Skeletal muscle cell (primary cell): ENCODE measurements at places on chromosomes 13 and 19.

DNA sequence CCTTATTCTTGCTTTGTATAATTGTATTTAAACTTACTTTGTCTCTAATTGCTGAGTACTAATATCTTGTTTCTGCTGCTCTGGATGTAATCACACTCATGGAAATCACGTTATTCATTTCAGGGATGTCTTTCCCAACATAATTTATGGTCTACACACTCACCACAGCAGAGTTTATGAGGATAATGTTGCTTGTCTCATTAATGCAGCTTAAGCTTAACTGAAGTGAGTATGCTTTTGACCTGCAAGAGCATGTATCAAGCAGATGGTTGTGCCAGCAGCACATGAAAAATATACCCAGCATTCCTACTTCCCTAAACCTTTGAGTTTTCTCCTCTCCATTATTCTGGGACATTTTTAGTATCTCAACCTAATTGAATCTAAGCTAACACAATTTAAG lies 1080.9 kb downstream of the SLITRK5 start:
- DNase-seq, result no peak

- no peak for DNase-seq
Observed at GRCh38 chr13:23777575-23777870, 111.7 kb downstream of the MIPEP start.

DNA sequence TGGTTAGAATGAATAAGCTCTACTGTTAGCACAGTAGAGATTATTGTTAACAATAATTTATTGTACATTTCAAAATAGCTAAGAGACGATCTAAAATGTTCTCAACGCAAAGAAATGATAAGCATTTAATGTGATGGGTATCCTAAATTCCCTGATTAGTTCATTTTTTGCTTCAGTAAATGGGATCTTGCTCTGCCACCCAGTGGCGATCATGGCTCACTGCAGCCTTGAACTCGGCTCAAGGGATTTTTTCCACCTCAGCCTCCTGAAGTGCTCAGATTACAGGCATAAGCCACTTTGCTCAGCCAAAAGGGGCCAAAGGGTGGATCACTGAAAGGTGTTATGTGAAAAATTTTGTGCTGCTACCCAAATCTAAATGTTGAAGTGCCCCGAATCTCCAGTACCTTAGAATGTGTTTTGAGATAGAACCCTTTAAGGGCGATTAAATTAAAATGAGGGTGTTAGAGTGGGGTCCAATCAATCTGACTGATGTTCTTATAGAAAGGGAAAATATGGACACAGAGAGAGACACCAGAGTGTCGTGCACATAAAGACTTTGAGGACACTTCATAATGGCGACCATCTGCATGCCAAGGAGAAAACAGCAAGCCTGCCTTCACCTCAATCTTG lies 31.5 kb upstream of the ZNF766 start:
- no peak for DNase-seq

GRCh38 chr19:21321134-21321533 lies 8.1 kb downstream of the ZNF708 start:
- DNase-seq, result no peak

GRCh38 chr13:98288211-98288610 lies 111.1 kb upstream of the RNF113B start:
- no peak for DNase-seq

DNA sequence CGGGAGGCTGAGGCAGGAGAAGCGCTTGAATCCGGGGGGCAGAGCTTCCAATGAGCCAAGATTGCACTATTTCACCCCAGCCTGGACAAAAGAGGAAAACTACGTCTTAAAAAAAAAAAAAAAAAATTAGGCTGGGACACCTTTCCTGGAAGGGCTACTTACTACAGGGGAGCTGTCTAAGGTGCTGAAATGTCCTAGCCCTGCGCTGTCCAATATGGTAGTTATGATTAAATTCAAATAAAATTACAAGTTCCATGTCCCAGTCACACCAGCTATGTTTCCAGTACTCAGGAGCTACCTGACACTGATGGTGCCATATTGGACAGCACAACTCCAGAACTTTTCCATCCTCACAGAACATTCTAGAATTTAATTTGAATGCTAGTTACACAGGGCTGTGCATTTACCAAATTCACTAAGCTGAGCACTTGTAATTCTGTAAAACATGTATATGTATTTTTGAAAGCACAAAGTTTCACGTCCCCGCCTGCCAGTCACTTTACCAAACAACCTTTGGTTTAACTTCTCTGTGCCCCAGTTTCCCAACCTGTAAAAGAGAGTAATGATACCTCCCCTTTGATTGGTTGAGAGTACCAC lies 9.2 kb upstream of the ZSCAN22 start:
- no peak for DNase-seq

- no peak for DNase-seq
Observed at GRCh38 chr19:16369664-16370576, 45.3 kb downstream of the KLF2 start.

GRCh38 chr13:37811441-37811840 lies 58.1 kb downstream of the TRPC4 start:
- no peak for DNase-seq

GRCh38 chr13:74129500-74130191 lies 4.6 kb downstream of the KLF12 start:
- no peak for DNase-seq

- no peak for DNase-seq
Observed at GRCh38 chr13:112069061-112069844, 2.3 kb downstream of the SOX1 start.
